Fibroblast of skin of back (primary cell): ENCODE measurements at places on chromosomes 5 and 9.

- DNase-seq, result no peak
These were observed 30.1 kb upstream of the GABRG2 start for GRCh38 chr5:162037431-162037830.

DNA sequence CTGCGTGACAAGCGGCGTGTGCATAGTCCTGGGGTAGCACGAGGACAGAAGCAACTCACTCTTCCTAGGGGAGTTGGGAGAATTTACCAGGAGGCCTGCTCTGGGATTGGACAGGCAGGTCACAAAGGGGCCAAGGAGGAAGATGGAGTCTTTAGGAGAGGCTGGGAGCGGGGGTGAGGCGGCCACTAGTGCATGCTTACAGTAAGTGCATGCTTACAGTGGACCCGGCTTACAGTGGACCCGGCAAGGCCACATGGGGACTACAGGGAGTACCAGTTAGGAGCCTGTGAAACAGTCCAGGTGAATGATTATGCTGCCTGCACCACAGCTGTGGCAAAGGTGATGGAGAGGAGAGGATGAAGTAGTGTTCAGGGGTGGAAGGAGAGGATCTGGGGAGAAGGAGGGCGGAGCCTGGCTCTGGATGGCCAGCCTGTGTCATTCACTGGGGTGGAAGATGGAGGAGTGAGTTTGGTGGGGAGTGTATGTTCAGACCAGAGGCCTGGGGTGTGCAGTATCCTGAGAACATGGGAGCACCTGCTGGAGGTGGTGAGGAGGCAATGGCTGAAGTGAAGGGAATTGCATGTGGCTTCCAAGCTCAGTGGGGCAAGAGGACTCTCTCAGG, 78.7 kb downstream of the CRB2 start:
- no peak for DNase-seq

DNA sequence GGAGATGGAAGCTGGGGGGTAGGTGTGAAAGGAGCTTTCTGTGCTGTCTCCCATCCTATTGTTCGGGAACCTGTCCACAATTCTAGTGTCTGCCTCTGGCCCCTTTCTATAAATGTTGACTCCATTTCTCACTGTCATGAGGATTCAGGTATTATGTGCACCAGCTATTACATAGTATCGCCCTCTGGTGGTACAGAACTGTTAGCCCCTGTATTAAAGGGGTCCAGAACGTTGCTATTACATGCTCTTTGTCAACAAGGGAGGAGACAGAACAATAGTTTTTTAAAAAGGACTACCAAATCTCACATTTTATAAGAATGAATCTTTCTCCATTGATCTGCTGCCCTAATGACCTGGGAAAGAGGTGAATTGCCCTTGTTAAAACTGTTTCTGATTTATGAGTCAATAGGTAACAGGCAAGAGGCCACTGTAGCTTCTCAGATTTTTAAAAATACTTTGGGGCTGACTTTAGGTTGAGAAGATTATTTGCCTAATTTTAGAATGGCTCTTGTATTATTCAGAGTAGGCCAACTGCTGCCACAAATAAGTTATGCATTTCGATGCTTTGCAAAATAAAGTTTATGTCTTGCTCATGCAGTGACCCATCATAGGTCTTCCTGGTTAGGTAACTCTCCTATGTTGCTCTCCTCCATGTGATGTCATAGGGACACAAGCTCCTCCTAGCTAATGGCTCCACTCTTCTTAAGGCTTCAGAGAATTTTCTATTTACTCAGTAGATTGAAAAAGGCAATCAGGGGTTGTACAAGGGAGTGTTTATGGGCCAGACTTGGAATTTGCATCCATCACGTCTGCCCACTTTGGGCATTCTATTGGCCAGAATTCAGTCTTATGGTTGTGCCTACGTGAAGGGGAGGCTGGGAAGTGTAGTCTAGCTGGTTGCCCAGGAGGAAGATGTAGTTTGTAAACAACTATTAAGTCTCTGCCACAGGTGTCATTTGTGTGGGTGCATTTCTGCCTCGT, 20.8 kb downstream of the DCANP1 start:
- DNase-seq, result peak; percentile 49

GRCh38 chr5:126079266-126079665, 343.9 kb upstream of the GRAMD2B start:
- no peak for DNase-seq

DNA sequence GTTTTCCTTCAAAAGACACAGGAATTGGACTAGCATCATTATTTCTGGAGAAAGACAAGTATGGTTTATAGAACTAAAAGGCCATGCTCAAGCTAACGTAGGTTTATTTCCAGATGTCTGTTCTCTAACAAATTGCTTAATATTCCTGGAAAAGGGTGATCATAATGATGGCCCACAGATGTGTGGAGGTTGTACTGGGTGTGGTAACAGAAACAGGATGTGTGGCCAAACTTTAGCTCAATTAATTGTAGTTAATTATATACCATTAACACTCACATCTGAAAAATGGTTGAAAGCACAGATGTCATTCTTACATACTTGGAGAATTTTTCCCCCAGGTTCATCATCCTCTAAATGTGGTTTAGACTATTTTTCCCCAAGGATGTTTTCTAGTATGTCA, 292.7 kb upstream of the RASA1 start:
- no peak for DNase-seq

DNA sequence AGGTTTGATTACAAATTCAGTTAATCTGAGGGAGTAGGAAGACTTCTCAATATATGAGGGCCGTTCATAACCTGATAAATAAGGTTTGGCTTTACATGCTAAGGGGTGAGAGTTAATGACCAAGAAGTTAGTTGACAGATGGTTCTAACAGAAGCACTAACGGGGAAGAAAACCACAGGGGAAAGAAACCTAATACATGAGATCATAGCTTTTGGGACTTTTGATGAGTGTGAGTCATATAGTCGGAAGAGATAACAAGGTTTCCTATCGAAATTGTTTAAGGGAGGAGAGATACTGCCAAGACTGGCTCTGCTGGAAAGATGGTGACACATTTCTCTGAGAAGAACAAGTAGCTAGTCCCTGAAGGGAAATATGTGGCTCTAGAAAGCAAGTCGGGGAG, 140.1 kb downstream of the COX7C start:
- DNase-seq, result no peak

DNA sequence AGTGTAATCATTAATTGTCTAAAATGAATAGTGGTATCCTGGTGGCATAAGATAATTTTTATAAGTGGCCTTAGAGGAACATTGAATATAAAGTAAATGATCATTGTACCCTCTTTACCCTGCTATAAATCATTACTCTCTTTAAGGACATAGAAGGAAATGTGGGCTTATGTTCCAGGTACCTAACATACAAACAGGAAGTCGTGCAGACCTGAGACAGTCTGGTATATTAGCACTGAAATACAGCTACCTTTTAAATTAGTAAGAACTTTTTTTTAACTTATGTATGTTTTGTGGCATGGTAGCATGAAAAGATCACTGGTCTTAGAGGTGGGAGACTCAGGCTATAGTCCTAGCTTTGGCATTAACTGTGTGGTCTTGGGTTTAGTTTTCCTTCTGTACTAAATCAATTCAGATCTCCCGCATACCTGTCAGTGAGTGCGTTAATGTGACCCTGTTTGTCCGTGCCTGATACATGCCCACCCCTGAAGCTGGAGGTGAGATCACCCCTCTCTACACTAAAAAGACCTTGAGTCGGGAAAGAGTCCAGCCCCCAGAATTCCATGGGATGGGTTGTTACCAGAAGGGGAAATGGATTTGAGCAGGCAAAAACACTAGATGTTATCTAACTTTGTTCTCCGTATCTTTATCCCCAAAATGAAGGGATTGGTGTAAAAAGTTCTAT, 59.4 kb upstream of the ERBIN start:
- no peak for DNase-seq

- peak; percentile 79 for DNase-seq
These were observed 164.7 kb upstream of the TARS1 start for GRCh38 chr5:33275921-33276627.

- DNase-seq, result no peak
These were observed 117.6 kb downstream of the SEMA6A start for GRCh38 chr5:116457062-116457461.

DNA sequence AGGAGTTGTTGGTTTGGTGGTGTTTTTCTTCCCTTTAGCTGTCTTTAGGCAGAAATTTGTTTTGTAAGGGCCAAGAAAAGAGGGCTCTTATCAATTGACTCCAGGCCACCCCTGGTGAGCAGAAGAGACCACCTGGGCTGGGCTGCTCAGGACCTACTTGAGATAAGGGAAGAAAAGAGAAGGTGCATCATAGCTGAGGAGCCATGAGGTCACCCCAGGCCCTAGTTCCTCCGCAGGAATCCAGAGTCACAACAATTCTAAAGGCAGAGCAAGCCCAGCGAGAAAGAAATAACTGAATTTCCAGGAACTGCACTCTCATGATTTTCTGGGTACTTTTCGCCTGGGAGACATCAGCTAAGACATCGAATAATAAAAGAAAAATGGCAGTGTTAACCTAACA, 34.9 kb downstream of the RFK start:
- no peak for DNase-seq

DNA sequence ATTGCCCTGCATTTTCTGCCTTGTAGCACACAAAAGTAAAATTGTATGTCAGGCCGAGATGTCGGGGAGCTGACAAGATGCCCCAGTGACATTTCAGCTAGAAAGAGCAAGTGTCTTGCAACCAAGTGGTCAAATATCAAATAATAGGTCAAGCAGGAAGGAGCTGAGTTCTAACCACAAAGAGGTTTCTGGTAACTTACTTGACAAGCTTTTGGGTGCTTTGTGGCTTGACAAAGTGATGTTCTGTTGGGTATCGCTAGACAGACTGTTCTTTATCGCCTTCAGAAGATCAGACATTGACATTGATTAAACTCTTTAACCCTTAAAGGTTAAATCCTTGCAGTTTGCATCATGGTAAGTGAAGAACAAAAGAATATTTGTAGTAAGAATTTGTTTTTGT, 419.9 kb downstream of the CCDC171 start:
- DNase-seq, result no peak

DNA sequence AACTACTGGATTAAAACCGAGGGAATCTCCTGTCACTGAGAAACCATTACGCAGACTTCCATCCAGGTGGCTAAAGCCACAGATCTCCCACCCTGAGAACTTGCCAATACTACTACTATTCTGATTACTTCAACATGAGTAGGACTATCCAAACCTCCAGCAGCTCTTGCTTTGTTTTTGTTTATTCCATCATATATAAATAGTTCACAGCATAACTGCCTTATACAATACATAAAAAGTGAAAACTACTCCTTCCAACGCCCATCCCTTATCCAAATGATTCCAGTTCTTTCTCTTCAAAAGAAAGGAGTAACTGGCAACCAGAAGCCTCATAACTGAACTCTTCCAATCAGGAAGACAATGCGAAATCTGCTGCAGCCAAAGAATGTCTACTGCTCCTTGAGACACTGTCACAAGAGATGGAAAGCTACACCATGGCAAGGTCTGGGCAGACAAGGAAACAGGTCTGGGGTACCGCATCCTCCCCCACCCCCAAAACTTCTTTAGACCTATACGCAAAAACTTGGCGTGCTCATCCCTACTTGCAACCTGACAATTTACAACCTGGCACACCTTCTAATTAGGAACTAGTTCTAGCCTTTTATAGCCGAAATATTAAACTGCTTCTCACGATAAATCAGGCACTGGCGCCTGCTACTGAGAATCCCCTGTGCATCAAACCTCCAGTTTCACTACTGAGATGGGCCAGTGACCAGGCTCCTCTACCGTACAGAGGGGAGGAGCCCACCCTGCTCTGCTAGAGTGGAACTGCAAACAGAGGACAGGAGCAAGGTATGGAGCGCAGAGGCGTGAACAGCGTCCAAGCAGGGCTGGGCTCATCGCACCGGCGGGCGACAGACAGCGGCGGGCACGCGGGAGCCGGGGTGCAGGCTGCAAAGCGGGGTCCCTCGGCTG, 986 bp downstream of the PLPP1 start:
- DNase-seq, result peak; percentile 60

DNA sequence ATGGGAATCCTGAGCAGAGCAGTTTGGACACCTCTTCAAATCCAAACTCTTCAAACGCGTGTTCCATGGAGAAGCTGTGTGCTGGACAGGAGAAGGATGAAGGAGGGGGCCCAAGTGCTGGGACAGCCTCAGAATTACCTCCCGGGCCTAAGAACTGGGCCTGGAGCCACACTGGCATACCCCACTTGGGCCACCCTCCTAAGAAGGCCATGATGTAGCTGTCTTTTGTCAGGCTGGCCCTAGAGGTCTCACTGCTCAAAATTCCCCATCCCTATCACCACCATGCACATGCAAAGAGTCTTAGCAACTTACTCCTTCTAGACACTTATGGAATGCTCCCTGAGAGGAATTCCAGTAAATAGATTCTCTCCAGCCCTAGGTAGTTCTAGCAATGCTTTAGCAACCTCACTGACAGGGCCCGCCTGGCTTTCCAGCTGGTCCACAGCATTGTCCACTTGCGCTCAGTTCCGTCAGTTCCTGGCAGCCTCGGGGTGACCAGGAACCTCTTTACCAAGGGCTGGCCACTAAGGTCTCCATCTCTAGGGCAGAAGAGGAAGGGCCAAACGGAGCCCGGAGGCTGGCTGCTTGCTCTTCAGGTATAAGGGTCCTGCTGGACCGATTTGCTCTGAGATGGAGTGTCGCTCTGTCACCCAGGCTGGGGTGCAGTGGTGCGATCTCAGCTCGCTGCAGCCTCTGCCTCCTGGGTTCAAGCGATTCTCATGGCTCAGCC, 75.3 kb downstream of the RGS3 start:
- DNase-seq, result no peak

DNA sequence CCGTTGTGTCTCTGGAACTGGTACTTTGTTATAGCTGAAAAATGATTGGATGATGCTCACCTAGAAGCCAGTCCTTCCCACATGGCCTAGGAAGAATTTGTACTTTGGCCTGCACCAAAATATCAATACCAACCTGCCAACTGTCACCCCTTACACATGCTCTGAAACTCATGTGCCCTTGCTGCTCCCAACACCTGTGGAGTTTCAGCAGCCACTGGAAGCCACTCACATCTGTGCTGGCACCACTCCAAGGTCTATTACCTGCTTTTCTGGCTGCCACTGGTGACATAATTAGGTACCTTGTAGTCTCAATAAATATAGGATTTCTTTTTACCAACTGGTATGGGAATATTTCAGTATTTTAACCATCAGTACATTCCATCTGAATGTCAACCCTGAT, 363.6 kb downstream of the SH3GL2 start:
- no peak for DNase-seq

GRCh38 chr5:173717959-173718358, 101.5 kb upstream of the BOD1 start:
- DNase-seq, result no peak

GRCh38 chr9:98973171-98973570, 29.5 kb downstream of the COL15A1 start:
- DNase-seq, result no peak

DNA sequence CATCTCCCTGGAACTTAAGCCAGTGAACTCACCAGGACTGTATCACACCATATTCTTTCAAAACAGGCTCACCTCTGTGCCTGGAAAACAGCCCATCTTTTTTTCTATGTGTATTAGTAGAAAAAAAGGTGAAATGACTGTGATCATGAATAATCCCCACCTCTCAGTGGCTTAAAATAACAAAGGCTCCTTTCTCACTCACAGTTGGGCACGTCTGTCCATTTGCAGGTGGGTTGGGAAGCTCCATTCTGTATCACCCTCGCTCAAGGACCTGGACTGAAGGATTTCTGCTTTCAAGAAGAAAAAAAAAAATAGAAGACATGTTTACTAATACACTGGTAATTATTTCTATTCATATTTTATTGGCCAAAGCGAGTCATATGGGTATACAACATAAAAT, 17.3 kb upstream of the FGF1 start:
- DNase-seq, result no peak
